ENCODE measurements at places on chromosomes 1 and 21. TPM values are rescaled to one million over a fixed set of nuclear protein-coding genes. Genes with fewer than 3 reads are reported as not detected.

CACNA1S gene
- total RNA-seq: 0.07 TPM

LRRC3 gene
- total RNA-seq: 3.3 TPM

IGSF3 gene
- 32.0 TPM for total RNA-seq

- no peak for DNase-seq
- H3K27me3 ChIP-seq: peaks cover 2% of the 10 kb centered on the region
- no peak overlapping the region for H3K4me3 ChIP-seq
- H3K27ac ChIP-seq: no peak overlapping the region
- H3K4me1 ChIP-seq: no peaks in the 10 kb centered on the region
These were observed 143.0 kb upstream of the KLHDC7A start for GRCh38 chr1:18337757-18338156.

DNA sequence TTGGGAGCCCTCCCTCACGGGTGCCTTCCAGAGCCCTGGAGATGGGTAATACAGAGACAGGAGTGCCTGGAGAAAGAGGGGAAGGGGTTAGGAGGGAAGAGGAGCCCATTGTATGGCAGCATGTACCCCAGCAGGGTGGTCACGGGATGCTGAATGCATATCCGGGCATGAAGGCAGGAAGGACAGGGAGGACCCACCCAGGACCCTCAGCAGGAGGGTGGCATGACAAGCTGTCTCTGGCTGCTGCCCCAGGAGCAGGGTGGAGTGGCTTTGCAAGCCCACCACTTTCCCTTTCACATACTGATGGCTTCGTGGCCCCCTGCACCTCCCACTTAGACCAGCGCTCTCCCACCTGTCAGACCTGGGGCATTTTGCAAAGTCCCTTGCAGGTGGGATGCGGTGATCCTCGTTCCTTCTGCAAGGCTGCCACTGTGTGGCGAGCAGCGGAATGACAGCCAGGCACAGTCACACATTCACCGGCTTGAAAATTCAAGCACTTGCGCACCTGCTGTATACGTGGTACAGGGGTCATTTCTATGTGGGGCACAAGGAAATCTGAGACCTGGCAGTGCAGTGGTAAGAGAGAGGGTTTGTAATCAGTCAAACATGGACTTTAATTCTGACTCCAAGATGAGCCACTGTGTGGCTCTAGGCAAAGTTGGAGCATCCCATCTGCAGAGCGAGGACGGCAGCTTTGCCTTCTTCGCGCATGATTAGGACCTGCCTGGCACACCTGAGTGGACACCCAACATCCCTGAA lies 53.2 kb upstream of the TMEM51 start:
- H3K4me3 ChIP-seq: no peak overlapping the region
- no peaks in the 10 kb centered on the region for H3K4me1 ChIP-seq
- H3K27ac ChIP-seq: no peak overlapping the region

DNA sequence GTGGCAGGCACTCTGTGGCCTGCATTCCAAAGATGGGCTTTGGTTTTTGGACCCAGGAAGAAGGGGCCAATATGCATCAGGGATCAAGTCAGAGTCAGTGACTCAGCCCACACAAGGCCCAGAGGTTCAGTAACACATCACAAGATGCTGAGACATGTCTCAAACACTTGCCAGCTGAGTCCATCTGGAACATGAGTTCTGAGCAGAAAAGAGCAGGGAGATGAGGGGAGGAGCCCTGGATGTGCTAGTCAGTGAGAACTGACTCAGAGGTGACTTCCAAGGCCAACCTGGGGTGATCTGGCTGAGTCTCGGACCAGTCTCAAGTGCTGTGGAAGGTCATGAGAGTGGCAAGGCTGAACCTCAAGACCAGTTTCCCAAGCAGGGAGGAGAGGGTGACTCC lies 150.1 kb downstream of the CDC7 start:
- H3K36me3 ChIP-seq: no peaks in the 10 kb centered on the region
- peaks cover 5% of the 10 kb centered on the region for H3K27me3 ChIP-seq
- no peak overlapping the region for H3K4me3 ChIP-seq
- H3K4me1 ChIP-seq: peaks cover 26% of the 10 kb centered on the region
- no peak for DNase-seq

HRNR gene
- not detected for total RNA-seq

C1orf94 gene
- total RNA-seq: not detected

LY9 gene
- total RNA-seq: not detected

RHD gene
- total RNA-seq: not detected

MTHFR gene
- total RNA-seq: 22.3 TPM

ADCY10 gene
- 0.07 TPM for total RNA-seq

- no peak overlapping the region for H3K4me3 ChIP-seq
- no peak overlapping the region for H3K27ac ChIP-seq
- H3K36me3 ChIP-seq: peaks cover under 1% of the 10 kb centered on the region
- no peak for DNase-seq
- no peaks in the 10 kb centered on the region for H3K27me3 ChIP-seq
These were observed 12.3 kb downstream of the CAPN9 start for GRCh38 chr1:230759369-230760065.

DNA sequence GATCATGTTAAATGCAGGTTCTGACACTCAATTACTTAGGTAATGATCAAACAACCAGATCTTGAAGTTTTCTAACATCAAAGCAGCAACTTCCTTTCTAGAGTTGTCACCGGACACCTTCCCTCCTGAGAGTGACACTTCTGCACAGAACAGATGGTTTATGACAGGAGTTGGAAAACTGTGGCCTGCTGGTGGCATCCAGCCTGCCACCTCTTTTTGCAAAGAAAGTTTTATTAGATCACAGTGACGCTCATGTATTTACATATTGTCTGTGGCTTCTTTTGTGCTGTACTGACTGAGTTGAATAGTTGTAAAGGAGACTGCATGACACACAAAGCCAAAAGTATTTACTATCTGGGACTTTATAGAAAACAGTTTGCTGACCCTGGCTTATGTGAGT lies 28.3 kb downstream of the DDR2 start:
- no peak for DNase-seq
- no peak overlapping the region for H3K4me3 ChIP-seq
- H3K4me1 ChIP-seq: peaks cover 28% of the 10 kb centered on the region
- H3K27ac ChIP-seq: no peak overlapping the region
- H3K27me3 ChIP-seq: no peaks in the 10 kb centered on the region
- peaks cover 27% of the 10 kb centered on the region for H3K36me3 ChIP-seq

LAX1 gene
- total RNA-seq: not detected

ADORA3 gene
- not detected for total RNA-seq

NDUFV3 gene
- total RNA-seq: 50.6 TPM

FCRLA gene
- not detected for total RNA-seq

KRTAP11-1 gene
- total RNA-seq: not detected

TNFRSF25 gene
- 21.4 TPM for total RNA-seq
